ENCODE measurements at places on chromosomes 6 and 20. TPM values are rescaled to one million over a fixed set of nuclear protein-coding genes. Genes with fewer than 3 reads are reported as not detected.

DNA sequence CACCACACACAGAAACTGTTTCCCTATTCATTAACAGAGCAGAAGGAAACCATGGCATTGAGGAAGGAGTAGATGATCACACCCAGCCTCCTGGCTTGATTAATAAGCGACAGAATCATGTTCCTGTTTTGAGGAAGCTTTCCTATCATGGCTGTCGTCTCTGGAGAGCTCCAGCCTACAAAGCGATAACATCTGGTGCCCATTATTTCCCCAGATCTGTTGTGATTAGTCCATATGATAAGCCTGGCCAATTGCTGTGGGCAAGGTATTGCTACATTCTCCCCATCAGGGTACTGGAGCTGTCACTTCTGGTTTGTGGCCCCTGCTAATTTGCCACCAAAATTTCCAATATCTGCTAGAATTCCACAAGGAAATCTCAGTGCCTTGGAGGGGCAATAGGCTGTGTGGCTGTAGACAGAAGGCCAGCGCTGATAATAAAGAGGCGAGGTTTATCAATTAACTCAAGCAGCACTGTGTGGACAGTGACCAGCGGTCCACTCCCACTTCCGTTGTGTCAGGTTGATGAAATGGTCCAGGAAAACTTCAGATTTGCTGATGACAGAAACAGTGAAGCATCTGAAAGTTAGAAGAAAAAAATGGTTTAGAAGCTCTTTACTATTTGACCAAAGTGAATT lies 66.4 kb downstream of the OLIG3 start:
- DNase-seq: no peak

DNA sequence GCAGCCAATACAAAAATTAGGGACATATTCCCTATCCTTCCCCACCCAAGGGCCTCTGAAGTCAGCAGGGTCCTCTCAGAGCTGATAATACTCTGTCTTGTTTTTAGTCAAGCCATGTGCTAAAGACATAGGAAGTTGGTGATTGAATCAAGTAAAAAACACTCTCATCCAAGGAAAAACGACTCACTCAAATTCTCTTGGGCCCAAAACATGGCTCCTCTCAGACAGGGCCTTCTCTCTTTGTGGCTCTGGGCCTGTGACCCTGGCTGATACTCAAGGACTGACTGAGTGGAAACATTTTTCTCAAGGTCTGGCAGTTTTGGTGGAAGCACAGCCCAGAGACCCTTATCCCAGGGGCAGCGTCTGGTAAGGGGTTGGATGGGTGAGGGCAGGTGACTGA lies 5.9 kb upstream of the SCML4 start:
- no peak for DNase-seq

GRM1 gene
- total RNA-seq: not detected

- DNase-seq: no peak
These were observed 6.7 kb upstream of the BEND3 start for GRCh38 chr6:107121964-107122495.

DNA sequence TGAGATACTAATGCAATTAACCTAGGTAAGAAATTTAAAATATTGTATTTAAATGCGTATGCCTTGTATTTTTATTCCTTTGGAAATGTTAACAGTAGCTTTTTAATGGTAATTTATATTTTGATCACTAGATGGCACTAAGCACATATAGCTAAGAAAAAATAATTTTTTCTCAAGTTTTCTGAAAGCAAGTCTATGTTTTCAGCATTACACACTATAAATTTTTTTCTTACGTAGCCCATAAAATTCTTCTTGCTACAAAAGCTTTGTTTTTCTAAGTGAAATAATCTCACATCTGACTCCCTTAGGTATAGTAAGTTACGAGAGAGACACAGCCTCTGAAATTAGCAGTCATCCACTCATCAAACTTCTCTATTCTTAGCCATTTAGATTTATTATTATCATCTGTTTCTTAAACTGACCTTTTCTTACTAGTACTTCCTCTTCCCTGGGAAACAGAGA lies 35.7 kb downstream of the TSPYL4 start:
- DNase-seq: no peak

TTBK1 gene
- total RNA-seq: 1.1 TPM

DNA sequence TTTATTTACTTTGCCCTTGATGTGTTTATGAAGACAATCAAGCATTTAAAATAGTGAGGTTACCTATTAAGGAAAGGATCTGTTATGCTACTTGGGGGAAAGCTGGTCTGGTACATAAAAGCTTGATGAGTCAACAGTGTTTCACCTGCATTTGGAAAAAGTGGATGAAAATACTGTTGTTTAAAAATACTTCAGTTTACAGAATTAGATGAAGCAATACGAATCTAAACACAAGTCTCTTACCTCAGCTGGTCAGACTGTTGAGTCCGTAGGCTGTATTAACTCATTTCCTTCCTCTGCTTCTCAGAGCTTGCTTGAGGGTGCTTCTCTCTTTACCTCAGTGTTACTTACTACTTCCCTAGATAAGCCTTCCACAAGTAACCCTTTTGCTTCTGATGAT lies 36.1 kb downstream of the NKX2-4 start:
- no peak for DNase-seq

DNA sequence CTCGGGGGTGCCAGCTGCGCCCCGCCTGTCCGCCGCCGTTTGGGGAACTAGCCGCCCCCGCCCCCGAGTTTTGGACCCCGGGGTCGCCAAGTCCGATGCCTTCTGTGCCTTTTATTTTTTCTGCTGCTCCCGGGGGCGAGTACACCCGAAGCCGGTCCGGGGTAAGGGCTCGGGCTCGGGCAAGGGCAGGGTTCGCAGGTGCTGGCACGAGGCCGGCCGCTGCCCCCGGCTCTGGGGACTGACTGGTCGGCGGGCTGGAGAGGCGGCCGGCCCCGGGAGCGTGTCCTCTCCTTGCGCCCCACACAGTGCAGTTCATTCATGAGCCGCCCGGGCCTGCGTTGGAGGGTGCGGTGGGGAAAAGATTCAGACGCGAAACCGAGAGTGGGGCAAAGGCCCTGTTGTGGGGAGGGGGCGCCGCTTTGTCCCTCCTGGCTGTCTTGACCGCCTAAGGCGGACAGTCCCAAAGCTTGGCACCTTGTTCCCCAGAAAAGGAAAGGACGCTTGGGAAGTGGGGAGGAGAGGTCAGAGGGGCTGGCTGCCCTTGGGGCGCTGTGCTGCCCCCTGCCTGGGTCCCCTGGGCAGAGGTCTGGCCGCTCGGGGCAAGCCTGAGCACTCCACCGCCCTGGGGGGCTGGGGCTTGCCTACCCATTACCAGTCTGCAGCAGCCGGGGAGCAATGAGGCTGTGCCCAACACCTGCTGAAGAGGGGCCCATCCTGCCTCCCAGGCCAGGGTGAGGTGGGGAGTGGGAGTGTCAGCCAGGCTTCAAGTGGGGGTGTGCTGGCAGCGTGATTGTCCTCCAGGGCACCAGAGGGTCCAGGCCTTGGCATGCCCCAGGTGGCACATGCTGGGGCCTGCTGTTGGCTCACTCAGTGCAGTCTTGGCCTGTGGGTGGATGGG lies 915 bp downstream of the TMEM63B start:
- DNase-seq: peak; percentile 57

NNAT gene
- 11.3 TPM for total RNA-seq

- no peak for DNase-seq
These were observed 123.9 kb upstream of the NXT1 start for GRCh38 chr20:23226612-23227265.

GRCh38 chr6:68046302-68046701 lies 588.8 kb upstream of the ADGRB3 start:
- no peak for DNase-seq

HSPA1L gene
- total RNA-seq: 0.68 TPM

GRCh38 chr6:150711584-150712504 lies 112.2 kb downstream of the PLEKHG1 start:
- peak; percentile 77 for DNase-seq

FAM210B gene
- 26.7 TPM for total RNA-seq

COL11A2 gene
- total RNA-seq: 0.79 TPM

GRCh38 chr20:9499126-9499899 lies 15.1 kb upstream of the LAMP5 start:
- no peak for DNase-seq

EPPIN gene
- not detected for total RNA-seq

DNA sequence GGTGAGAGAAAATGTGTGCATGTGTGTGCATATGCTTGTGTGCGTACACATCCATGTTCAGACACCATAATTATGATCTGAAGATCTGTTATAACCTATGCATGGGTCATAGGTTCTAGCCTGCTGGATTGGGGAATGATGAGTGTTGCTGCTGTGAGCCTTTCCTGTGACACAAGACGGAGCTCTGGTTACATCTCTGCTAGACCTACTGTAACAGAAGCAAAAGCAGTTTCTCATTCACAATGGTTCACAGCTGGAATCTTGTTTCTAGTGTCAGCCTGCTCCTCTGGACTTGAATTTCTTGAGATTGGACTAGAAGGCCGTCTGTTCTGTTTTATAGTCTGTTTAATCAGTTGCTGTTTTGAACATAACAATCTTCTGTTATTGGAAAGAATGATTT lies 40.1 kb downstream of the DEFB114 start:
- no peak for DNase-seq

MTFR2 gene
- 0.68 TPM for total RNA-seq

TBX18 gene
- total RNA-seq: 0.79 TPM

C6orf163 gene
- total RNA-seq: 6.6 TPM

SOX18 gene
- total RNA-seq: 1.8 TPM

TGM2 gene
- total RNA-seq: 18.7 TPM

- no peak for DNase-seq
These were observed 251.9 kb downstream of the TAF4 start for GRCh38 chr20:61813791-61814190.

DNA sequence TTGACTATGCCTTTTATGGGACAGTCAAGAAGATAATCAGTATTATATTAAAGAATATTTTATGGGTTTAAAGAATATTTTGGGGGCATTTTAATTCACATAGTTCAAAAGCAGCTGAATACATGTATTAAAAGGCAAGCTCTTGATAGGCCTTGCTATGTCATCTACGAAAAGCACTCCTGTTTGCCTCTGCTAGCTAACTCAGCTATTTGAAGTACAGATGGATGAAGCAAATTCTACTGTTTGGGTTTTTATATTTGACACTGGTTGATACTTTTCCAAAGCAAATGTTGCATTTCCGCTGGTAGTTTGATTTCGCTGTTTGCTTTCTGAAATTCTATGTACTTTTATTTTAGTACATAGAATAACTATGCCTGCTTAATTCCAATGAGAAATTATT lies 47.0 kb downstream of the SLC22A3 start:
- DNase-seq: no peak

ADGRF1 gene
- total RNA-seq: 0.64 TPM

- no peak for DNase-seq
These were observed 3.2 kb upstream of the SDHAF4 start for GRCh38 chr6:70563530-70563929.

GRCh38 chr20:62678553-62678952 lies 30.1 kb upstream of the NTSR1 start:
- no peak for DNase-seq

CCN6 gene
- total RNA-seq: not detected

MYBL2 gene
- total RNA-seq: 1.5 TPM

DNA sequence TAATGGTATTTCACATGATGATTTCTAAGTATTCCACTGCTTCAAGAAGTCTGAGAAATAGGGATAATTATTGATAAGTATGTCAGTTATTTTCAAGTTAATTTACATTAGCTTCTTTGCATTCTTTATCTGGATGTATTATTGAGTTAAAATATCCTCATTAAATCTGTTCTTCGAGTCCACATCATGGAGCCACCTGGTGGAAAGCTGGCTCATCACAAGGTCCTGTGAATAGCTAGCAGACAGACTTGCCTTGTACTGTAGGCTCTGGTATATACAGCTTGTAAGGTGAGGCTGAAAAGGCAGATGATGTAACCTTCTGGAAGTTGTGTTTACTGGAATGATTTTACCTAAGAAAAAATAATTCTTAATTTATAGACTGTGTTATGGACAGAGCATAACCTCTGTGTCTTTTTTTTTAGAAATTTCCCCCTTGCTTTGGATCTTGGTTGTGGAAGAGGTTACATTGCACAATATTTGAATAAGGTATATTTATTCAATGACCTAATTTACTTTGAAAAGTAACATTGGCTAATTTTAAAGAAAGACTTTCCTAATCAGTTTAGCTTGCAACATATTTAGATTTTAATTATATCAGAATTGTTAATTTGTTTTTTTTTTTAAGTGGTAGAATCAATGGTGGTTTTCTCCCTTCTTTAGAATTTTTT lies 3.5 kb downstream of the NDUFAF5 start:
- peak; percentile 35 for DNase-seq

All from transverse colon (tissue), 4 donors.